Thyroid gland (tissue), 4 donors: ENCODE measurements at places on chromosomes 3 and 15. TPM values are rescaled to one million over a fixed set of nuclear protein-coding genes. Genes with fewer than 3 reads are reported as not detected.

- no peak for DNase-seq
Observed at GRCh38 chr3:48997714-48998637, 7.9 kb downstream of the P4HTM start.

- DNase-seq, result no peak
Observed at GRCh38 chr3:12184541-12184940, 25.8 kb upstream of the TIMP4 start.

- DNase-seq, result no peak
Observed at GRCh38 chr3:10558736-10559135, 53.4 kb upstream of the ATP2B2 start.

GRCh38 chr3:195256639-195257453, 14.1 kb downstream of the XXYLT1 start:
- DNase-seq, result no peak

GRCh38 chr15:25789211-25789610, 73.9 kb downstream of the ATP10A start:
- no peak for DNase-seq

DNA sequence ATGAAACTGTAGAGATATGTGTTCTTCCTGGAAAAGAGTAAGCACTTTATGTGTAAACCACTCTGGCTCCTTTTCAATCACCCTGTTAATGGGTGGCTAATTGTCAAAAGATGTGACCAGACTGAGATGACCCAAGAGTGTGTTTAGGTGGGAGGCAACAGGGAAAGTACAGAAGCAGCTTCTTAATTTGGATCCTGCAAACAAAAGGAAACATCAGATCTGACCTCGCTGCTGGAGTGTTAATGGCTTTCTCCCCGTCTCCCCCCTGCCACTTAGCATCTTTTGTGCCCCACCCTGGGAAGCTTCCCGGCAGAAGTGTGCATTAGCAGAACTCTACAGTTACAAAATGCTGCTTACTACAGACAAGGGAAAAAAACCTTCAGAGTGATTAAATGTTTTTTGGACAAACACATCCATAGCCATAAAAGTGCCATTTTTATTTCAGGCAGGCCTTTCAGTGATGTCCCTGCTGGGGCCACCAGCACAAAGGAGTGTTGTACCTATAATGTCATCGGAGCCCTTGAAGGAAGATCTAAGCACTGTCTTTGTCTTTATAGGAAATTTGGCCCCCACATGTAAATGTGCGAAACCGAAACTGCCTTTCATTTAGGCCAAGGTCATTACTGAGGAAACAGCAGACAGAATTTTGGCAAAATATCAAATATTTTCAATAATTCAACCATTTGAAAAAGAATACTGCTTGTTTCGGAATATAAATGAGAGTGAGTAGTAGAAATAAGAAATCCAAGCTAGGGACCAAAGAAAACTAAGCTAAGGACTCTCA, 311.0 kb downstream of the WDR72 start:
- DNase-seq, result no peak

GRCh38 chr3:45272032-45272810, 46.1 kb upstream of the TMEM158 start:
- DNase-seq, result no peak

DNA sequence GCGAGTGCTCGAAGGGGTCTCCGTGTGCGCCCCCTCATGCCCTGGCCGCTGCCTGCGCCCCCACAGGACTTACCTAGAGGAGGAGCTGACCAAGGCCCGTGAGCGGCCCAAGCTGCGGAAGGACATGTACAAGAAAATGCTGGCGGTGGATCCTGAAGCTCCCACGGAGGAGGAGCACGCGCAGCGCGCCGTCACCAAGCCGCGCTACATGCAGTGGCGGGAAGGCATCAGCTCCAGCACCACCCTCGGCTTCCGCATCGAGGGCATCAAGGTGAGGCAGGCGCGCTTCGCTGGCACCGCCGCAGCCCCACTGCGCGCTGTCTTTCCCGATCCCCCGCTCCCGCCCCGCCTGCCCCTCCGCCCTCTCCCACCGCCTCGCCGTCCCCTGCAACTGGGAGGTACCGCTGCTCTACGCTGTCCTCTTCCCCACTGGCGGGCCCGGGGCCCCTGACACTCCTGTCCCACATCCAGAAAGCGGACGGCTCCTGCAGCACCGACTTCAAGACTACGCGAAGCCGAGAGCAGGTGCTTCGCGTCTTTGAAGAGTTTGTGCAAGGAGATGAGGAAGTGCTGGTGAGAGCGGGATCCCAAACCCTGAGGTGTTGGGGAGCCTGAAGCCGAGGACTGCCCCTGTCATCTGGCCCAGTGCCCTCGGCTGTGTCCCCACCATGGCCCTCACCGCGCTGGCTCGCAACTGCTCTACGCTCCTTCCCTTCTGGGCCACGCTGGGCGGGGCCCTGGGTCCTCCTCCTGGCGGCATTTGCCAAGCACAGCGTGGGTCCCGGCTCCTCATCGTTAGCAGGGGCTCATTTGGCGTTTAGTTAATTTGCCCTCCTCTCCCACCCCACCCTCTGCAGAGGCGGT, 8.5 kb downstream of the ITPKA start:
- DNase-seq, result no peak

- no peak for DNase-seq
Observed at GRCh38 chr3:179750720-179751328, 98.0 kb downstream of the USP13 start.

GRCh38 chr3:43128464-43128863, 22.6 kb upstream of the POMGNT2 start:
- DNase-seq, result no peak

- DNase-seq, result no peak
Observed at GRCh38 chr3:122676759-122677158, 3.9 kb upstream of the PARP14 start.

The AHSG gene
- total RNA-seq, result not detected

The CHRNA3 gene
- total RNA-seq, result not detected

The EAF2 gene
- 6.0 TPM for total RNA-seq

The LRTM1 gene
- total RNA-seq, result not detected

The MCTP2 gene
- total RNA-seq, result 54.3 TPM
